NCI-H1092 (cell line): ENCODE measurements at places on chromosomes 12 and 14.

GRCh38 chr12:98319716-98320425 is 195.5 kb upstream of the TMPO start:
- no peak for DNase-seq

DNA sequence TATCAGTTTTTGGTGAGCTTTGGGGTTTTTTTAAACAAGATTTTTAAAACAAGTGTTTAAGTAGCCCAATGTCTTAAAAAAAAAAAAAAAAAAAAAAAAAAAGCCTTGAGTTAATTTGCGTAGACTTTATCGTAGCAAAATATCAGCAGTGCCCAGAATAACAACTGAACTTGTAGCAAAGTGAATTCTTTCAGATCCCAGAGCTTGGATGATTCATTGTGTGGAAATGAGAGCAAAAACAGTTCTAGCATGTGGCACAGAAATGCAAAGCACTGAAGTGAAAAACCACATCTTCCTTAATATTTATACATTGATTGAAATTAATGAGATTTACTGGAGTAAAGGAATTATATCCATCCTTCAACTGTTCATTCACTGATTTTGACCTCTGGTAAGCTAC is 258.1 kb downstream of the EGLN3 start:
- DNase-seq: no peak

DNA sequence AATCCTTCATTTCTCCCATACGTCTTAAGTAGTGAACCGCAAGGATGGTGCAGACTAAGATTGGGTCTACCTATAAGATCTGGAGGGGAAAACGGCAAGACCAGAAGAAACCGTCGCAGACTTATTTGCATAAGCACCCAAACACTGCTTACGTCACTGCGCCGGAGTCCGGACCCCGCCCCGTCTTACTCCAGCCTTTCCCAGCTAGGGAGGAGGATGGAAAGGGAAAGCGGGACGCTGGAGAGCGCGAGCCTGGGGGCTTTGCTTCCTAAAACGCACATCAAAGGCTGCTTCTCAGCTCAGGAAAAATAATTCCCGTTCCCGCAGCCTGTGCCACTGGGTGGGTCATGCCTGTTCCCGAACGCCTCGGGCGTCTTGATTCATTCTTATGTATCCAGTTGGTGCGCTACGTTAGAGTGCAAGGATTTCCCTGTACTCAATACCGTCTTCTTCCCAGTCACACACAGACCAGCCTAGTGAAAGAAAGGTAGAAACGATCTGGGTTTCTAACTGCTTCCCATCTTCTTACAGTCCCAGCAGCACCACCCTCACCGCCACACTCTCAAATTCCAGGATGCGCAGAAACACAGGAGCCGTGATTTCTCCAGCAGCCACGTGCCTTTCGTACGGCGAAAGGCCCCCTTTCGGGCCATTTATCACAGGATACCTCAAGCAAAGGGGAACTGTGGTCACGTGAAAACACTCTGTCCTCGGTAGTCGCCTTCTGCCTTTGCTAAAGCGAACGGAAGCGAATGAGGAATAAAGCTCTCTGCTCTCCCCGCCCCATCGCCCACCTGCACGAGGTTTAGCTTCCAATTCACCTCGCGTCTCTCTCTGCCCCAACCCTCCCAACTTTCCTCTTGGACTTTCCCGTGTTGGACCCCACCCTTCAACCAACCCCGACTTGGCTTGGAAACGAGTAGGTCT is 1.1 kb downstream of the SLC6A15 start:
- DNase-seq: no peak

DNA sequence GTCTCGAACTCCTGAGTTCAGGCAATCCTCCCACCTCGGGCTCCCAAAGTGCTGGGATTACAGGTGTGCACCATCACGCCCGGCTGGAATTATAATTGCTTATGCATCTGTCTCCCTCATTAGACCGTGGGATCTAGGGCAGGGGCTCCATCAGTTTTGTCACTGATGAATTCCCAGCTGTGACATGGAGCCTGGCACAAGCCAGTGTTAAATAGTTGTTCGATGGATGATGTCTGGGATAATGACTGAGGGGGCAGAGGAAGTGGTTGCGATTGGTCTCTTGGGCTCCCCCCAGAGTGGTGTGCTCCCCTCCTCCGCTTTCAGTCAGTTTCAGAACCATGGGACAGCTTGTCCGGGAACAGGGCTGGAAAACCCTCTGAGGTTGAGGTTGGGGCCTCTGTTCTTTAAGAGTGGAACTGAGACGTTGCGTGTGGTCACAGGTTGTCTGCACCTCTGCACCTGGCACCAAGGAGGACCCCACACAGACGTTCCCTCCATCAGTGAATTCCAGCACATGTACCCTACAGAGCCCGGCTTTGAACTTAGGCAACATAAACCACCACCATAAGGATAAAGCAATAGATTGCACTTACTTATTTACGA is 30.8 kb upstream of the BATF start:
- no peak for DNase-seq
